ENCODE measurements at places on chromosomes 5 and 9. TPM values are rescaled to one million over a fixed set of nuclear protein-coding genes. Genes with fewer than 3 reads are reported as not detected.
A peak's percentile ranks its signal among the peaks of the same experiment; 100 is the strongest.

DNA sequence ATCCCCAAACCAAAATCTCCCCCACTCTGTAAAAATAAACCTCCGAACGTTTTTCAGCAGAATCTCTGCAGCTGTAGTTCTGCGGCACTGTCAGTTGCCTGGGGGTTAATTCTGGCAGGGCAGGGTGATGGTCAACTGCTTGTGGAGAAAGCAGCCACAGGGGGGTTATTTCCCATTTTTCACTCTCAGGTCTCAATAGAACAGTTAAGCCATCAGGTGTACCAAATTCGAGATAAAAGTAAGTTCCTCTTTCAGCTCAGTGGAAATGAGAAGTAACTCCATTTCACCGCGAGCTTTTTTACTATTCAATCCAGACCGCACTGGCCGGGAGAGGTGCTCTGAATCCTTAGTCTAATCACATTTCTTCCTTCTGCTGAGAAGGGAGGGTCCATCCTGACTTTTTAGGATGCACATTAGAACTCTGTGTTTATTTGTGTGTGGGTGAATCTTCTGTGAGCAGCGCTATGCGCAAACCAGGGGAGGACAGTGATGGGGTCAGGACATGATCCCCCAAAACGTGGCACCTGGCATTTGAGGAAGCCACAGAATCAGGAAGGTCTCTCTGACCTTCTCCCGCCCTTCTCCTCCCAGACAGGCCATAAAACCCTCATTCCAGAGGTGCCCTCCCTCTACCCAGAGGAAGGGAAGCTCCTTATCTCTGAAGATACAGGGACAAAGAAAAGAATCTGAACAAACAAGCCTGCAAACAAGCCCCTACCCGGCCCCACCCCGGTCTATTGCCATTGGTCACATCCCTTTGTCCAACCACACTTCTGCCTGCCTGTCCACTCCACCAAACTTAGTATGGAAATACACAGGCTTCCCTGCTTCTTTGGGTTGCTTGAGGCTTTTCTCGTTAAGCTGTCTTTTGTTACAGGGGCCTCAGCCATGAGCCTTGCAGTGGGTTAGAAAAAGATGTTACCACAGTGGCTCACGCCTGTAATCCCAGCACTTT is 229.0 kb downstream of the ROR2 start:
- DNase-seq = no peak

DNA sequence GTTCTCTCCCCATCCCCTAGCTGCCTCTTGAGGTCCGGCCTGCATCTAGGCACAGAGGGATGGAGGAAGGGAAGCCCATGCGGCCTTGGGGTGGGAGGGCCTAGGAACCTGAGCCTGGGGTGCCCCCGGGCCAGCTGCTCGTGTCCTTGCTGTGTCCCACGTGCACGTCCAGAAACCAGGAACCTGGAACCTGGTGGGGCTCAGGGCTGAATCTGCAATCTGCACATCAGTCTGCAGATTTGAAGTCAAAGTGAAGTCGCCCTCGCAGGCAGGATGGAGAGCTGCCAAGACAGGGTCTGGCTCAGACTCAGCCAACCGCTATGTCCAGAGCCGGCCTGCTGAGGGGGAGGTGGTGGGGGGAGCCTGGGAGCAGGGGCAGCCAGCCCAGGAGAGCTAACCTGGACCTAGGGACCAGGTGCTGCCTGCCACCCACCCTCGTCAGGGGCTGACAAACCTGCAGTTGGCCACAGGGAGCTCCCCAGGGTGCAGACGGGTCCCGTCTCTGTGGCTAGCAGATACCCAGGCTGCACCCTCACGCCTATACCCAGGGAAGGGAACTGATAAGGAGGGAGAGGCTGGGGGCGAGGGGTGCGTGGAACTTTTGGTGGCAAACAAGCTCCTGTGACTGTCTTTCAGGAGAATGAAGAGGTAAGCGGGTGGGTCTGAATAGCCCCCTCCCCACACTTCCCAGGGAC is 103.5 kb upstream of the SIMC1 start:
- no peak for DNase-seq

DNA sequence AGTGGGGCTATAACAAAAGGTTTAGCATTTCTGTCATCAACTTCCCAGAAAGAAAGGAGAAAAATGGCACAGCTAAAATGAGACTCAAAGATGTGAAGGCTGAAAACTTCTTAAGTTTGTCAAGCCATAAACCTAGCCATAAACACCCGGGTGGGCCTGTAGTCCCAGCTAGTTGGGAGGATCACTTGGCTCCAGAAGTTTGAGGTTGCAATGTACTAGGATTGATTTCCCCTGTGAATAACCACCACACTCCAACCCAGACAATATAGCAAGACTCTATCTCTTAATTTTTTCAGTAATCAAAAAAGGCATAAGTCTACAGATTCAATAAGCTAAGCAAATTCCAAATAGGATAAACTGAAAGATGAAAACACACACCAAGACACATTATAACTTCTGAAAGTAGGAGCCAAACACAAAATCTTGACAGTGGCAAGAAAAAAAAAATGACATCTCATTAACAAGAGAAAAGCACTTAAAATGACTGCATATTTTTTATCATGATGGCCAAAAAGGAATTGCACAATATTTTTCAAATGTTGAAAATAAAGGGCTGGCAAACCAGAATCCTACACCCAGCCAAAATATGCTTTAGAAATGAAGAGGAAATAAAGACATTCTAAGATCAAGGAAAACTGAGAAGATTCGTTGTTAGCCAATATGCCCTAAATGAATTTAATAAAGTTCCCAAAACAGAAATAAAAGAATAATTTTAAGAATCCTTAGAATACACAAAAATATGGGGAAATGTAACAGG is 308.4 kb downstream of the BRINP1 start:
- DNase-seq = no peak

DND1 gene
- 1.4 TPM for total RNA-seq

DNA sequence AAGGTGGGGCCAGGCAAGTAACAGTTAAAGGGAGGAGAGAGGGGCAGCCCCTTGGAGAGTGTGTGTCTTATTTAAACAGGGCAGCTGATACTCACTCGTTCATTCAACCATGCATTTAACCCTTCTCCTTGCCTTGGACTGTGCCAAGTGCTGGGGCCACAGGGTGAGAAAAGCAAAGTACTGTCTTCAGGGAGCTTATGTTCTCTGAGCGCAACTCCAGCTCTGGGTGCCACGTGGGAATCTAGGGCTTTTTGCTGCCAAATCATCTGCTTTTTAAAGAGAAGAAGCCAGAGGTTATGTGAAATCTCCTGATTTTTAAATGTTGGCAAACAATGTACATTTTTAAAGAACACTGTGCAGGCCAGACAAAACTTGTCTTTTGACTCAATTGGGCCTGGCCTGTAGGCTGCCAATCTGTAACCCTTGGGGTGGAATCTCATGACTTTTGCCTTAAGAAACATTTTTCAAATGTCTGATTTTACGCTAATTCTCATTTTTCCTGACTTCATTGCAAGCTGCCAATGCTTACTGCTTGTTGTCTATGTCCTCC is 157.8 kb downstream of the NTRK2 start:
- DNase-seq = no peak

ANKDD1B gene
- 0.41 TPM for total RNA-seq

DNA sequence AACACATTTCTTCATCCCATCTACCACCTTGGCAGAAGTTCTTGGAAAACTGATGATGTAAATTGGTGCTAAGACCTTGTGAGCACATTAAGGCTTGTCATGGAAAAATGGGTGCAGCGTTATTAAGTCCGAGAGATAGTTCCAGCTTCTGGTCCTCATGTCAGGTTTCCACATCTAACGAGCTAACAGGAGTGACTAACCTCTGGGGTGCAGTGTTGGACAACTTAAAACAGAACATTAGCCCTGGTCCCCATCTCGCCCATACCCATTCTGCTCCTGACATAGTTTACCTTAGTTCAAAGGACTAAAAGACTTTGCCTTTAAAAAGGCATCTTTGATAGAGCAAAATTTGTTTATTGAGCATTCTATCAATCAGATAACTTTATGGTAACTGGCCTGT is 128.0 kb downstream of the SLC1A3 start:
- DNase-seq = peak; percentile 6

ADAMTS12 gene
- total RNA-seq = 143 TPM

- no peak for DNase-seq
Observed at GRCh38 chr9:123453831-123454321, 97.9 kb downstream of the CRB2 start.

IL9 gene
- total RNA-seq = not detected

ODF2 gene
- 26.2 TPM for total RNA-seq

GRCh38 chr9:28883234-28883633 is 1310.0 kb upstream of the C9orf72 start:
- DNase-seq = no peak

GRCh38 chr5:126460459-126460858 is 37.2 kb downstream of the GRAMD2B start:
- no peak for DNase-seq

- peak; percentile 0 for DNase-seq
Observed at GRCh38 chr9:30673132-30673531, 1711.3 kb upstream of the ACO1 start.

DNA sequence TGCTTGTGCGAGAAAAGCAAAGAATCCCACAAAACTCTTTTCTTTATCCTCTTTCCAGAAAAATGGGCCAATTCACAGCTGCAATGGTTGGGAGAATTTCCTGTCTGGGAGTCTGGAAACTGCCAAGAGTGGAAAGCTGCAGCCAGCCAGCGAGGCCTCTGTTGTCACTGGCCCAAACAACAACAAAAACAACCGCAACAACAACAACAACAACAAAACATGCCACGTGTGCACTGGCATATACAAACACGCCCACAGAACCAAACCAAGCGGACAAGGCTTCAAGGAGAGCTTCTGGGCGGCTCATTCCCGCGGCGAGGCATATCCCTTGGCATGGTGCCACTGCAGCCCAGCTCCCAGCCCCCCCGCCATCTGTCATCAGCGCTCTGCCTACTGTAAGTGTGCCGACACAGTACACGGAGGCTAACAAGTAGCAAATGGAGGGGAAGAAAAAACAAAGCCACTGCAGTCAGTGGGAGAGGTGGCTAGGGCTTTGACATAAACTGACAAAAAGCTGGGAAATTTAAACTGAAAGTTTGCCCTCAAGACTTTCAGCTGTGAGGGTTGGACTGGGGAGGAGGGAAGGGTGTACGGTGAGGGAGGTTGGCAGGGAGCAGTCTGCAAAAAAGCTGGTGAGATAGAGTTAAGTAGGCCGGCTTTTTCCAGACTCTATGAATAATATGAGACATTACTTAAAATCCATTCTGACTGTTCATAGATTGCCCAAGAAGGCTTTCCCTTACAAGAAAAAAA is 165.0 kb upstream of the ZNF462 start:
- peak; percentile 71 for DNase-seq

GRCh38 chr5:93789173-93790067 is 48.0 kb upstream of the POU5F2 start:
- peak; percentile 82 for DNase-seq

GRCh38 chr9:100150214-100150613 is 51.2 kb downstream of the INVS start:
- DNase-seq = no peak

SOHLH1 gene
- not detected for total RNA-seq

SPATA31A1 gene
- total RNA-seq = not detected

MSX2 gene
- 5.6 TPM for total RNA-seq

GRCh38 chr5:1061916-1062315 is 49.9 kb downstream of the SLC12A7 start:
- no peak for DNase-seq

DNA sequence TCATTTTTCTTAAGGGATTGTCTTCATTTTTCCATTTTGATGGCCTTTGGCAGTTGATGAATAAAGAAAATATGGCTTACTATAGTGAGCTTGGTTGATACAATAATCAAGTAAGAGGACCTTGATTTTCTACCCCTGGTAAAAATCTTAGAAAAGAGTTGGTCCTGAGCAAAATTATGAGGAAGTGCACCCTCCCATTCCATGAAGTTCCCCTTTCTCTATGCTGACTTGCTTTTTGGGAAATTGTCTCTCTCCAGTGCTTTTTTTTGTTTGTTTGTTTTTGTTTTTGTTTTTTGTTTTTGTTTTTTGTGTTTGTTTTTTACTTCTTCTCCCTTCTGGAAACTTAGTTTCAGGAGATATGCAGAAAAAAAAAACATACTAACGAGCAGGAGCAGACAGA is 449.2 kb upstream of the ACTBL2 start:
- no peak for DNase-seq

NFIL3 gene
- 37.5 TPM for total RNA-seq

NOL8 gene
- 33.1 TPM for total RNA-seq

GRCh38 chr5:10789726-10790125 is 28.7 kb upstream of the DAP start:
- peak; percentile 31 for DNase-seq

C5orf47 gene
- total RNA-seq = not detected

DNA sequence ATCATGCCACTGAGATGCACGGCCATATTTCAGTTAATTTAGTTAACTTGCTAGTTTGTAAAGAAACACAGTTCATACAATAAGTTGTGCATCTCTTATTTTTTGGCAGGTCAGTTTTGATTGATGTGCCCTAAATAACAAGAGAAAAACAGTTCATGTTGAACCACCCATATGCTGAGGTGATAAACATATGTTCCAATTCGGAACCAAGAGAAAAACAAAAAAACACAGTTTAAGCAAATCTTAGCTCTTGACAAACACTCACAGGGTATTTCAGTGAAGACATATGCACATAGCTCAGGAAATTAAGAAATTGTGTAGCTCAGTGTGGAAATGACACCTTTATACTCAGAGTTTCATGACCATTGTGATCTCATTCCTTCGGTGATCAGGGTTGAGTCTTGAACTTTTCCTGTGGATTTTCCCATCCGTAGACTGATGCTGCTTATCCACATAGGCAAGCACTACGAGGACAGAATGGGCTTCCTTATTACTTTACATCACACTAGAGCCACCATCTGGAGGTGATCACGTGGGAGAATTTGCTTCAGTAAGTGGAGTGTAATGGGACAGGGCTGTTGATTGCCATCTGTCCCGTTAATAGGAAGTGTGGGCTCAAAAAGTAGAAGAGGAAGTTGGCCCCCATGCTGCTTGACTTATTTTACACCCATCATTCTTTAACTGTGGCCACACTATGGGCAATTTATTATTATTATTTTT is 773.0 kb downstream of the MTRR start:
- DNase-seq = no peak

DNA sequence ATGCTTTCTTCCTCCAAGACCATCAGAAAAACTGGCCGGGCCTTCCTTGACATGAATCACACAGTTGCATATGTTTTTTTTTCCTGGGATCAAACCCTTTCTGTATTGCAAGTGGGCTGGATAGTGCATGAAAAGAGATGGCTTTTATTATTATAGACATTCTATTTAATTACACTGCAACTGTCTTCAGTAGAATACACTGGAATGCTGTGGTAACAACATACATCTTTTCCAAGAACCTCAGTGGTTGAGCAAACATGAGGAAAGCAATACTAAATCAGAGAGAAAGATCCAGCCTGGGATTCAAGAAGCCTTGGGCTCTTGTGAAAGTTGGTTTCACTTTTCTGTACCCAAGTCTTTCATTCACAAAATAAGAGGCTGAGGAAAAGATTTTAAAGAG is 193.0 kb downstream of the DMAC1 start:
- DNase-seq = no peak

DNA sequence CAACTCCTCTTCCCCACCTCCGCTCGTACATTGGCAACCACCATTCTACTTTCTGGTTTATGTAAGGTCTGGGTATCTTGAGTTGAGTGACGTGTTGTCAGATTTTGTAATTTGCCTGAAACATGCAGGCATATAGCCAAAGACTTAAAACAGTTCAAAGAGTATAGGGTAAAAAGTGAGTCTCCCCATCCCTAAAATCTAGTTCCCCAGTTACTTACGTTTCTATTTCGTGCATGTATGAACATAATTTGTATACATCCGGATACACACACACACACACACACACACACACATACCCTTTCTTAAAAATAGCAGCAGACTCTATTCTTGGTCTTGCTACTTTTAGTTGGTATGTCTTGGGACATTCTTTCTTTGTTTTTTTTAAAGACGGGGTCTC is 915 bp downstream of the HSDL2 start:
- no peak for DNase-seq

GRCh38 chr5:9686216-9686615 is 56.1 kb upstream of the TAS2R1 start:
- peak; percentile 74 for DNase-seq

ACER2 gene
- total RNA-seq = 7.4 TPM
